NCI-H2081 (cell line): ENCODE measurements at places on chromosomes 3 and 15.

- no peak for DNase-seq
Observed at GRCh38 chr3:195750797-195751520, 30.2 kb downstream of the MUC20 start.

- no peak for DNase-seq
Observed at GRCh38 chr3:94258851-94259250, 196.0 kb downstream of the NSUN3 start.

- DNase-seq, result no peak
Observed at GRCh38 chr15:33677238-33677830, 291.0 kb upstream of the CHRM5 start.

DNA sequence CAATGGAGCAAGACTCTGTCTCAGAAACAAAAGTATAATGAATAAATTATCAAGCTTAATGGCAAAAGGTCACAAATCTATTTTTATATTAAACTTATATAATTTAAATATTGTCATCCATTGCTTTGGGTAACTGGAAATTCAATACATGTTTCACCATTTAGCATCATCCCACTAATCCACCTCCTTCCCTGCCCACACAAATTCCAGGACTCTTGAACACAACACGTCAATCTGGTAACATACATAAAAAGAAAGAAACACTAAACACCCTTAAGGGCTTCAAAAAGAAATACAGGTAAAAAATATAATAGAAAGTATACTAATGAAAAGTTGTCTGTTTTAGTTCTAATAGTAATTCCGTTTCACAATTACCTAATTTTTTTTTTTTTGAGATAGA, 149.4 kb downstream of the STAG1 start:
- DNase-seq, result no peak

GRCh38 chr3:196617256-196617655, 22.2 kb upstream of the NRROS start:
- DNase-seq, result no peak

- no peak for DNase-seq
Observed at GRCh38 chr3:190346541-190346940, 24.3 kb upstream of the CLDN1 start.

DNA sequence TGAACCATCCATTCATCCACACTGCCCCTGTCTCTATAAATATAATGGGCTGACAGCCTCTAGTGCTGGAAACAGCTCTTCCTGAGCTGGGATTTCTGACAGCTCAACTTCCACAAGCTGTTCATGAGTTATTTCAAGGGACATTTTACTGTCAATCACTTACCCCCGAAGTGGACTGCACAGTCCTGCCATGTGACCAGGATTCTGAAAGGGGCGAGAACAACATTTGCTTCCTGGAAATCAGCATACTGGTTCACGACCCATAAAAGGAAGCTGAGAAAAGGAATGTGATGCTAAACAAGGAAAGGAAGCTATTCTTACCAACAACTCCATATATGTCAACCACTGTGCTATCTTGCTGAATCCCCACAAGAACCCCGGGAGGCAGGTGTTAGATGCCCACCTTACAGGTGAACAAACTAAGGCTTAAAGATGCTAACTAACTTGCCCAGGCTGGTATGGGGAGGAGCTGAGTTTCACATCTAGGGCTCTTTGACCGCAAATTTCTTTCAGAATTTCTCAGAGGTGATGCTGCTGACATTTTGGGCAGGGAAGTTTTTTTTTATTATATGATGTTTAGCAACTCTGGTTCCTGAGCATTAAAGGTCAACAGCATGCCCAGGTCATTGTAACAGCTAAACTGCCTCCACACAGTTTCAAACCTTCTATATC, 16.5 kb upstream of the REC114 start:
- no peak for DNase-seq
